ENCODE measurements at places on chromosomes 3 and 15. TPM values are rescaled to one million over a fixed set of nuclear protein-coding genes. Genes with fewer than 3 reads are reported as not detected.

DNA sequence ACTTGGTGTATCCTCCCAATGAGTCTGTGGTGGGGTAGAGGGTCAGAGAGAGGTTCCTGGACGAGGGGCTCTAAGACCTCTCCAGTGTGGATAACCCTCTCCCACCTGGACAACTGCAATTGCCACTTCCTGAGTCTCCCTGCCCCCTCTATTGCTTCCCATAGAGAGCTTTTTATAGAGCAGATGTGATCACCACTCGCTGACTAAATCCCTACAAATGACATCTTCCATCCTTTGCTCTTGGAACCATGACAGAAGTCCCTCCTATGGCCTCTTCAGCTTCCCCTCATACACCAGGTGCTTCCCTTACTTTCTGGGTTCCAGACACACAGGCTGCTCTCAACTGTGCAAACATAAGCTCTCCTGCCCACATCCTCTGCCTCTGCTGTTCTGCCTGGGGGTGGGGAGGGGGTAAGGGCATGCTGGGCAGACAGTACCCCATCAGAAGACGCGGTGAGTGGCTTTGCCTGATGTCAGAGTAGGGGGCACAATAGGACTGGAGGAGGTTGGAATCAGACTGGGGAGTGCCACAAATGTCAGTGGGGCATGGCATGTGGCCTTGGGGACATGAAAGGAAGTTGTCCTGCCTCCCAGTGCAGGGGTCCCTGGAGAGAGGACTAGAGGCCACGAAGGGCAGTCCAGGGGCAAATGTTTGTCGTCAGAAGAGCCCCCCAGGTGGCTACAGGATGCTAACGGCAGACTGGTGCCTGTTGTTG lies 15.2 kb downstream of the ITIH3 start:
- DNase-seq, result no peak

CYP1A2 gene
- total RNA-seq, result not detected

DNA sequence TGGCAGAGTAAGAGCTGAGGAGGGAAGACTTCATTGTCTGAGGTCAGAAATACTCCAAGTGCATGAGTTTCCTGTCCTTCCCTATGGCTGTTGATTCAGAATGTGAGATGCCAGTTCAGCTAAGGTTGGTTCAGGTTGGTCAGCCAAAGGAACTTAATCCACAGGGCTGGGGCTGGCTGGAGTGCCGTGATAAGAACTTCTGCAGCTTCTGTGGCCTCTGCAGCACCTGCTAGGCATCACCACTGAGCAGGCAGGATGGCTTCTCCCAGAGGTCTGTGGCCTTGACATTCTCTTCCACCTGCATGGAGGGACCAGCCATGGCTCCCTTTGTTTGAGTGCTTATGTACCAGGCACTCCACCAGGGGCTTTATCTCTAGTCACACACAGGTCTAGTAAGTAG lies 109.5 kb upstream of the PLXNA1 start:
- DNase-seq, result no peak

CERS3 gene
- total RNA-seq, result 0.28 TPM

- DNase-seq, result no peak
These were observed 33.9 kb downstream of the SCN10A start for GRCh38 chr3:38782148-38782547.

KLHL25 gene
- 16.6 TPM for total RNA-seq

DNA sequence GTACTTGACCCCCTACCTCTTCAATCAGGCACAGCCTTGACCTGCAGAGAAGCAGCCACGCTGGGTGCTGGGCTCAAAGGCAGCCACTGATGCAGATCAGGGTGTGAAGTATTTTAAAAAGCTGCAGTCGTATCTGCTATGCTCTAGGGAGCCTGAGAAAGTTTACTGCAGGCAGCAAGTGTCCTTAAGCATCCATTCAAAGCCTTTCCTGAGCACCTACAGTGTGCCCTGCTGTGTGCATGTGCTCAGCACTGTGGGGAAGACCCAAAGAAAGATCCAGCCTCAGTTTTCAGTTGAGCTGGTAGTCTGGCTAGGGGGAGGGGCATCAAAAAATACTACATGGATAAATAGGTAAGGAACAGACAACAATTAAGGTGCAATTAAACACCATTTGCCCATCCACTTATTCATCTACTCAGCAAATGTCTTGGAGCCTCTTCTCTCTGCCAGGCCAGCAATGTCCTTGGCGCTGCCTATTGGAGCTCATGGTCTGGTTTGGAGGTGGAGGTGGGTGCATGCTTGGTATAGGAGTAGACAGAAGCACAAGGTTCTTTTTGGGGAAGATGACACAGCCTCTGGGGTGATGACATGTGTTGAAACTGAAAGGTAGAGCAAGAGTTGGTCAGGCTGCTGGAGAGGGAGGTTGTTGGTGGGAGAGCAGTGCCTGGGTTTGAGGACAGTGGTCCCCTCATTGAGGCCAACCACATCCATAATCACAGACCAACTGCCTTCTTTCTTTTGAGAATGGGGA lies 85.9 kb upstream of the PRR23C start:
- DNase-seq, result no peak

- DNase-seq, result no peak
These were observed 8.0 kb upstream of the MORC1 start for GRCh38 chr3:109125902-109126301.

GRCh38 chr15:68776477-68777270 lies 44.0 kb downstream of the ANP32A start:
- DNase-seq, result no peak

DNA sequence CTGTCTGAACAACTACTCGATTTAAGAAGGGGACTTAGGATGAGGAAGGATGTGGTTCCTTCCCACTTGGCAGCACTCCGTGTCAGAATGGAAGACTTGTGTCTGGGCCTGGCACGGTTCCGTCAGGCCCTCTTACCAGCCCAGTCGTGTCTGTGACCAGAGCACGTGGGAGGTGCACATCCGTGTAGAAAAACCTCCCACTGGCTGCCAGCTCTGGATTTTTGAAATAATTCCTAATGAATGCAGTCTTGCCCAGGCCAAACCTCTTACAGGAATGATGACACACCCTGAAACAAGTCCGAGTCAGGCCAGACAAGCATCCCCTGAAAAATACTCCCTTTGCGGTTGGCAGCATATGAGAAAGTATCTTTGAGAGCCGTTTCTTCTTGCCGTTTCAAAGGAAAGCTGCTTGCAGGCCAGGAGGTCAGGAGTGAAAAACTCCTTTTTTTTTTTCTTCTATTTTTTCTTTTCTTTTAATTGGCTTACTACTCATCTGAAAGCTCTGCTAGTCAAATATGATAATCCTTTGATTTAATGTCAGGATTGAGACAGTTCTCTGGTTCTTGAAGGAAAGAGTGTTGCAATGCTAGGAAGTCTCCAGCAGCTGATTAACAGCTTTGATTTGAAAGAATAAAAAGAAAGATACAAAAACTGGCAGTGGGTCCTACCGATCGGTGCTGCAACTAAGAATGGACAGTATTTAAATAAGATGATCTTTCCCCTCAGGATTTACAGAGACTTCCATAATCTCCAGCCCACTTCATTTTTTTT lies 19.8 kb downstream of the IL1RAP start:
- peak; percentile 28 for DNase-seq

RAB6B gene
- total RNA-seq, result 169 TPM

- DNase-seq, result no peak
These were observed 1.2 kb downstream of the PLOD2 start for GRCh38 chr3:146159616-146160320.

- DNase-seq, result no peak
These were observed 95.4 kb downstream of the FEZF2 start for GRCh38 chr3:62277986-62278385.

GRCh38 chr3:195892105-195893043 lies 16.0 kb downstream of the TNK2 start:
- DNase-seq, result peak; percentile 72

NUTM1 gene
- total RNA-seq, result not detected

- no peak for DNase-seq
These were observed 45.1 kb downstream of the BDH1 start for GRCh38 chr3:197510642-197511018.

DNA sequence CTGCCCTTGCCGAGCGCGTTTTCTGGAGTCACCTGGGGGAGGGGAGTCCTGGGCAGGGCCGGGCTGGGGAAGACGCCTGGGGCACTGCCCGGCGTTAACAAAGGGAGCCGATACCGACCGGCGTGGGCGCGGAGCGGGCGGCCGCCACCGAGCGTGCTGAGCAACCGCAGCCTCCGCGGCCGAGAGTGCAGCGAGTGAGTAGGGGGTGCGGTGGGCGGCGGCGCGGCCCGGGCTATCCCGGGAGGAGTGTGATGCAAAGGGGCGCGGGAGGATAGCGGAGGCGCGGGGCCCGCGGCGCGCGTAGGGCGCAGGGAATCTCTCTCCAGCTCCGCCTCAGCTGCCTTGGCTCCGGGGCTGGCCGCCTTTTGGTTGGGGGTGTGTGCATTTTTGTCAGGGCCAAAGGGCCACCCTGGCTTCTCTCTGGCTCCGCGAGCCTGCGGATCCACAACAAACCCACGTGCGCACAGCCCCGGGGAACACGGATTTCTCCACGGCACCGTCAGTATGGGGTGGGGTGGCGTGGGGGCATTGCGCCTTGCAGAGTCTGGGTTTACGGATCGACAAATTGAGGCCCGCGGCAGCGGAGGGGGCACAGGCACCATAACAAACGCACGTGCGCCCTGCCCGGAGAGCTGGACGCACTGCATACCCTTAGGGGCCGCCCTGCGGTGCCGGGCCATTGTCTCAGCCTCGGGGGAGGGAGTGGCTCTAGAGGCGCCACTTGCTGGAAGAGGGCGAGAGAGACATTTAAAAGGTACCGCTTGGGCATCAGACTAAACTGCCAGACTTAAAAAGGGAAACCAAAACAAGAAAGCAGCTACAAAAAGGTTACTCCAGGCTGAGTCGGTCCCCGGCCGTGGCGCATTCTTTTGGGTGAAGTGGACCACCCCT lies 560 bp downstream of the ST6GAL1 start:
- DNase-seq, result peak; percentile 80

DNA sequence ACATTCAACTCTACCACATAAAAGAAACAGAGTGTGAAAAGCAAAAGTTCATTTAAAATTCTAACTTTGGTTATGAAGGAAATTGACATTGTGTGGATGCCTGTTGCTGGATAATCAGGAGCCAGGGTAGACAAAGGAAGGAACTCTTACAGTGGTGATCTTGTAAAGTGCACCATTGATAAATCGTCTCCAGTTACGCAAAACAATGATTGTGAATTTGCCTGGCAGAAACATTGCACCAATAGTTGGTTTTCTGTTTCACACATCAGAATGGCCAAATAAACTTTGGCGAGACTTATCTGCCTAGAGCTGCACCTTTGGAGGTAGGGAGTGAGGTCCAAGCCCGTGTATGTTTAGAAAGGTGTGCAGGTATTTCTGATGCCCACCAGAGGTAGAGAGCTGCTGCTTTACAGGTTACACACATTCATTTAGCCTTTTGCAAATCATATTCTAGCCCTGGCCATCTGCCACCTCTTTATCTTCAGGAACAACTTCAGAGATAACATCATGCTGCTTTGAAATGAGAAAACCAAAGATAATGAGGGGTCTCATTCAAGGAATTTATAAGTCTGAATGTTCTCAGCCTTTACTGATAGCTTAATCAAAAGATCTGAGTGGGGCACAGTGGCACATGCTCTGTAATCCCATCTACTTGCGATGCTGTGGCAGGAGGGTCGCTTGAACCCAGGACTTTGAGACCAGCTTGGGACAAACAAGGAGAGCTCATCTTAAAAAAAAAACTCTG lies 47.4 kb upstream of the P3H2 start:
- no peak for DNase-seq

NOP10 gene
- total RNA-seq, result 177 TPM

C2CD4A gene
- 0.79 TPM for total RNA-seq

GRCh38 chr15:49916998-49917397 lies 202.0 kb downstream of the ATP8B4 start:
- DNase-seq, result no peak

DNA sequence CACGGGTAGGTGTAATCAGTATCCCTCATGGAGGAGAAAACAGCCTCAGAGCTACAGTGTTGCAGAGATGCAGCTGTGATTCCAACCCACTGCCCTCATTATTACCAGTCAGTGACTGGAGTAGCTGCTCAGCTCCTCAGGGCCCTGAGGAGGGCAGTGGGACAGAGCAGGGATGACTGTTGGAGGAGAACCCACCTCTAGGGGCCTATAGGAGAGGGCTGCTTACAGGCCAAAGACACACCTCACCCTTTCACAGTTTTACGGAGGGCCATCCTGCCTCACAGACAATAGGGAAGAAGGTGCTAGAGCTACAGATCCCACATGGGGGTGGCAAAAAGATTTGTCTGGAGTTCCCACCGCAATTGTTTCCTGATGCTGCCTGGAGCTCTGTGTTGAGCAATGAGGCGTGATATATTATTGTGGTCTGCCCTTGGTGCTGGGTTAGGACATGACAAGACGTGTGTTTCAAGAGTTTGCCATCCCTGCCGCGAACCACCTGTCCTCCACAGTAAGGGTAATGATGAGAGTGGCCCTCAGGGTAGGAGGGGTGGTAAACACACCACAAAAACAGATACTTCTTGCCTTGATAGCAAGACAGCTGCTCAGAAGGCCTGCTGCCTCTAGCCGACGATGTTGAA lies 140.5 kb upstream of the TPM1 start:
- DNase-seq, result no peak

- no peak for DNase-seq
These were observed 126.2 kb upstream of the PFN2 start for GRCh38 chr3:150096700-150097587.

GRCh38 chr3:27221264-27221932 lies 147.8 kb downstream of the NEK10 start:
- DNase-seq, result no peak

- DNase-seq, result no peak
These were observed 58.4 kb downstream of the EDEM1 start for GRCh38 chr3:5245927-5246326.

EEF1AKMT4 gene
- total RNA-seq, result 1.9 TPM

GRCh38 chr3:52531860-52532516 lies 1.7 kb downstream of the NT5DC2 start:
- DNase-seq, result no peak

GRCh38 chr15:76161153-76162035 lies 101.6 kb downstream of the TMEM266 start:
- DNase-seq, result no peak

DNA sequence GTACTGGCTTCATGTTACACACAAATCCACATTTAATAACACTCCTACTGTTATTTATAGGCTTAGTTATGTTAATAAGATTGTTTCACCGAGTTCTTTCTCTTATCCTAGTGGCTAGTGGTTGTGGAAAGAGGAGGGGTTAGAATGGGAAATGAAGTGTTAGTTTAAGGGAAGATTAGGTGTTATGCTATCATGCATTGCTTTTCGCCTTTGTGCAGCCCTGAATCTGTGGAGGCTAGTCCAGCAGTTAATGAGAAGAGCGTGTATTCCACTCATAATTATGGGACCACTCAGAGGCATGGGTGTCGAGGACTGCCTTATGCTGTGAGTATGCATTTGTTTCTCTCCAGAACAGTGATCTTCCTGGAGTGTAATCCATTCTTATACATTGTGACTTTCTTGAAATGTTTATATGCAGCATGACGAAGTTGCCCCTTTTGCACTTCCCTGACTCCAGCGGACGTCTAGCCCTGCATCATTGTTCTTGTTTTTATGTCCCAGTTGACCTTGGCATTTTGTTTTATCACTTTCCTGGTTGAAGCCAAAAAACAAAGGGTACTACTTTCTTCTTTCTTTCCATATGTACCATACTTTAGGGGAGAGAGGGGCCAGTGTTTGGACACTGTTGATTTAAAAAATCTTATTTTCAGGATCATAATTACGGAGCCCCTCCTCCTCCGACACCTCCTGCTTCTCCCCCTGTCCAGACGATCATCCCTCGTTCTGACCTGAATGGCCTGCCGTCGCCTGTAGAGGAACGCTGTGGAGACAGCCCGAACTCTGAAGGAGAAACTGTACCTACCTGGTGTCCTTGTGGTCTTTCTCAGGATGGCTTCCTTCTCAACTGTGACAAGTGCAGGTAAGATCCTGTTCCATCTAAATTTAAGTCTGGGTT lies 36.5 kb downstream of the SETD5 start:
- DNase-seq, result no peak

GRCh38 chr3:170307671-170308405 lies 49.7 kb upstream of the SKIL start:
- no peak for DNase-seq

All from spinal cord (tissue), 10 donors.